ENCODE measurements at places on chromosomes 1 and 21.

- DNase-seq = no peak
These were observed 172.4 kb downstream of the NTMT2 start for GRCh38 chr1:170318141-170318540.

DNA sequence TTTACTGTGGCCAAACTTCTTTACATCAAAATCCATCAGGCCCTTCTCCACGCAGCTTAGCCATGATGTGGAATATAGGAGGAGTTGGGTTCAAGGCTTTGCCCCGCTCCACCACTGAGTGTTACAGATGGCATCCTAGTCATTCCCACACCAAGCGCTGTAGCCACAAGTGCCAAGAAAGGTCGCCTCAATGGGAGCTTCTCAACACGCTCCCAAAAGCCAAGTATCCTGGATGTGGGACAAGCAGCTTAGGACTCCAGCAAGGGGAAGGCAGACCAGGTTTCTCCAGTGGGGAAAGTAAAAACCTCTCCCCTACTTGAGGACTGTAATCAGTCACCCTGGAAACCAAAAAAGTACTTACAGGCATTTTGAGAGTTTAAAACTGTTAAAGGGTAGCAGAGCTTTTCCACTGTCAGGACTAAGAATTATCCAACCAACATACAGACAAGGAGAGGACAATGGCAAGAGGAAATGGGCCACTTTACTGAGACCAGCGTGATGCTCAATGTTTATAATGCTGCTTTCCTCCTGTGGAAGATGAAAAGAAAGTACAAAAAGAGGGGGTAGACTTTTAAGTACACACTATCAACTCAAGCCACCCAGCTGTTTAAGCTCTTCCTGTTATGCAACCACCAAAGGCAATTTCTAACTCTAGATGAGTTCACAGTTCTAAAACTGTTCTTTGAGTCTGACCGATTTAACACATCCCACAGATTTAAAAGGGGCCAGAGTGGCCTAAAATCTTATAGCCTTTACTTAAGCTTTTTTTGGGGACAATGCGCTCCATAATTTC is 120.7 kb upstream of the KRTAP19-8 start:
- DNase-seq = no peak

DNA sequence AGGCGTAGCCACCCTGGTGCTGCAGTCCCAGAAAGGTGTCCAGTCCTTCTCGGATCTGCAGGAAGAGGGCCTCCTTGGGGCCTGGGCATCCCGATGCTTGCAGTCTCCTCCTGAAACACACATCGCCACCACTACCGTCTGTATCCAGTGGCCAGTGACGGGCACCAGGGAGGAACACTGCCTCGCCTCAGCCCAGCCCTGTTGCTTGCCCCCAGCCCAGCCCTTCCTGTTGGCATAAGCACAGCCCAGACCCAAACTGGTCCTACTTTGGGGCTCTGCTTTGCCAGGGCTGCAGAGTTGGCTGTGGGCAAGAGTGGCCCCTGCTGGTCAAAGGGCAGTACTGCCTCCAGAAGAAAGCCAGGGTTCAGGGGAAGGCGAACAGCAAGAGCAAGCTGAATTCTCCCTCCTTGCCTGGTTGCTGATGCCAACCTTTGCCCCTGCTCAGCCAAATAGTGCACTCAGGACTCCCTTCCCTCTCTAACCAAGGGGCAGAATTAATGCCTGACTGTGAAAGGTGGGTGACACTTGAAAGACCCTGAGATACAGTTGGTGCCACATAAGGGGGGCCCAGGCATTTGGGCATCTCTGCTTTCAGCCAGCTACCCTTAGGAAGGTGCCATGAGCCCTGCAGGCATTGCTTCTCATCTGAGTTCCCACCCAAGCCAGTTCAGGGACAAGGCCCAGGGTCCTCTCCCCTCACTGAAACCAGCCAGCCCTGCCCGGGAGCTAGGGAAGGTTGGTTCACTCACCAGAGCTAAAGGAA is 11.1 kb upstream of the ARHGEF2 start:
- peak; percentile 90 for DNase-seq

GRCh38 chr1:76122271-76122670 is 47.7 kb downstream of the ST6GALNAC3 start:
- DNase-seq = no peak

DNA sequence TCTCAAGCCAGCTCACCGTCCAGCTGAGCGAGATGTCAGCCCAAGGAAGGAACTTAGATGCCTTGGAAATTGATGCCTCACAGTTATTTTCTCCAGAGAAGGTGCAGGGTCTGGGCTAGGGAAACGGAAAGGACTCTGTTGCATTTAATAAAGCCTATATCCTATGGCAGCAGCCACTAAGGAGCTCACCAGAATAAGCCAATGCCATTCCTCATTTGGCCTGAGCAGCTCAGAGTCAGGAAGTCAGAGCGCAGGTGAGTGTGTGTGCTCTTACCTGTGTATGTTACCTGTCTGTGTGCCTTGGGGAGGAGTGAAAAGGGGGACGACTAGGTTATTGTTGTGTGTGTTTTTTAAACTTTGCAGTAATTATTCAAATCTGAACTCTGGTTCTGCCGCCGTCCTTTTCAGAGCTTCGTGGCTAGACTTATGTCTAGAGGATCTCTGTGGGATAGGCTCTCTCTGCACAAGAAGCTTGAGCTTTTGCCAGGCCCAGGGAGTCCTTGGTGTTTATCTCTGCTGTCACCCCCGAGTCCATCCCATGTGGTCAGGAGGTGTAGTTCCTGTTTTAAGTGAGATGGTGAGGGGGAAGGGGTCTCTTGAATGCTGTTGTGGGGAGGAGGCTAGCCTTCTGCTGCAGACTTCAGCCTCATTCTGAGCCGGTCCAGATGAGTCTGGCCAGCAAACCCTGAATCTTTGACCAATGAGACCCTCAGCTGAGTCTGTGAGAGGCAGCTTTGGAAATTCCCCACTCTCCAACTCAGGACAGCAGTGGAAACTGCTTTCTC is 2.4 kb downstream of the TMCC2 start:
- DNase-seq = no peak

DNA sequence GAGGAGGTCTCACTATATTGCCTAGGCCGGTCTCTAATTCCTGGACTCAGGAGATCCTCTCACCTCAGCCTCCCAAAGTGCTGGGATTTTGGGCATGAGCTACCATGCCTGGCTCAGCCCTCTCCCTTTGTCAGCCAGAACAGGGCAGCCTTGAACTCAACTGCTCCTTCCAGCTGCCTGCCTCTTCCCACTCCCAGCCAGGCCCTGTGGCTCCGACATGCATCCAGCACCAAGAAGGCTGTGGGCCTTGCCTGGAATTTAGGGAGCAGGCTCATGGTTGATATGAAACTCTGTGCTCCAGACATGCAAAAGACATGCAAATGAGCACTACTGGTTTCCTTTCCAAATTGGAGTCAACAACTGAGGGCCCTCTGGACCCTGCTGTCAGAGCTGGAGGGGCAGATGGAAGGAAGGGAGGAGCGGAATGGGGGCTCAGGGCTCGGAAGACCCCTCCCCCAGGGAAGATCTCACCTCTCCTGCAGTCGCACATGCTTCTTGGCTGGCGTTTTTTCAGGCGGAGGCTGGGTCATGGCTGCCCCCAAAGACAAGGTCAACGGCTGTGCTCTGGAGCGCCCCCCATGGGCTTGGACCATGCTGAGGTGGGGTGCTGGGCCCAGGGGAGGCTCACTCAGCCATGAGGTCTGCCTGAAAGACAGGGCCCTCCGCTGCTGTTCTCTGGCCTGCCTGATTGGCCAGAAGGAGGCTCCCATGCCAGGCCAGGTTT is 1.4 kb downstream of the PTPN7 start:
- DNase-seq = no peak

DNA sequence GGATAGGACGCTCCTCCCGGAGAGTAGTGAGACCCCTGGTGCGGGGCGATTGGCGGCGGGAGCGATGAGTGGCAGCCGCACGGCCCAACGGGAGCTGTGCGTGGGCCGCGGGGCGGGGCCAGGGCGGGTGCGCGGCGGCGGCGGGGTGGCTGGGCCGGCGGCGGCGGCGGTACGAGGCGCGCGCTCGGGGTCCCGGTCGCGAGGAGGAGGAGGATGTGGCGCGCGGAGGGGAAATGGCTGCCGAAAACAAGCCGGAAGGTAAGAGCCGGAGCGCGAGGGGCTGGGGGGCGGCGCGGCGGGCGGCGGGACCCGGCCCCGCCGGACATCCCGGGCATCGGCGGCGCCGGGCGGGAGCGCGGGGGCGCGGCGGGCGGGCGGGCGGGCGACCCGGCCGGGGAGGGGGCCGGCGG is at the start of gene CAMTA1:
TSS of gene CAMTA1 (plus strand) at position 137 of the 410 bp plus-strand sequence. CDS start at position 214, 77 bp downstream.
- DNase-seq = no peak

Data from NCI-H345 (cell line).